ENCODE measurements at places on chromosomes 3 and 15.

- no peak for DNase-seq
Observed at GRCh38 chr3:194880940-194881925, 195.6 kb downstream of the FAM43A start.

- no peak for DNase-seq
Observed at GRCh38 chr3:89363171-89363570, 255.8 kb downstream of the EPHA3 start.

DNA sequence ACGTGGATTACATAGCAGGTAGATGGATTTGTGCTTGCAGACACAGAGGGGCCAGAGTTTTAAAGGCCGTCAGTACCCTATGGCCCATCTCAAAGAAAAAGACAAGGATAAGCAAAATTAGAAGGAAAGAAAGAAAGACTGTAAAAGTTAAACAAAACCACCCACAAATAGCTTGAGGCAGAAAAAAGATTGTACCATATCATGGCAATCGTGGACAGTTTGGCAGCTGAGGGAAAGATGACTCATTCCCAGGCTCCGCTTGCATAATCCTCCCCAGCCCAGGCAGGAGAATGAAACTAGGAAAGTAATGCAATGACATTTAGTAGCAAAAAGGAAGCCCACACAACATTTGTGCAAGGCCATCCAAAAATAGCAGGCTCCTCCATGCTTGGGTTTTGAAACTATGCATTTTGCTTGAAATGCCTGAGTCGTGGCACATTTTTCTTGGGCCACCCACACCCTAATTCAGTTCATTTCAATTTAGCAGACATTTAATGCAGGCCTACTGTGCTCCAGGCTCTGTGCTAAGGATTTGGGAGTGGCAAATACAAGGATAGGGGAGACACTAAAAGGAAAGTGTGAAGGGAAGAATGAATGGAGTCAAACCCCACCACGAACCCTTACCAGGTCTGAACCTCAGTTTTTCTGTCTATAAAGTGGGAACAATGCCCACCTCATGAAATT, 40.9 kb upstream of the SMAD3 start:
- peak; percentile 57 for DNase-seq

GRCh38 chr3:53703630-53704362, 142.4 kb downstream of the CHDH start:
- DNase-seq = no peak

DNA sequence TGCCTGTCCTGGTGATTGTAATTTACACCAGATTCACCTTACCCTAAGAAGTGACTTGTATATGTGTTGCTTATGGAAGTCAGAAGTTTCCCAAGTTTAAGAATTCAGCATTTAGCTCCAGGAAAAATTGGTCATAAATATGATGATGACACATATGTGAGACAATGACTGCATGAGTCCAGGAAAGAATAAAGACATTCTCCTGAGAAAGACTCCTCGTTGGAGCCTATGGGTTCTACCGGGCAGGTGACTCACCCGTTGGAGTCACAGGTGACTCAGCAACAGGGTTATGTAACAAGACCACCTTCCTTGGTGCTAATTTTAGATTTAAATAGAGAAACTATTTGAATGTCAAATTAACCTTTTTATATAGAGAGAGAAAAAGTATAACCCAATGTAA, 662.4 kb downstream of the FHIT start:
- no peak for DNase-seq

GRCh38 chr3:59426821-59427565, 377.2 kb upstream of the CFAP20DC start:
- no peak for DNase-seq

- no peak for DNase-seq
Observed at GRCh38 chr3:128262457-128262856, 109.2 kb downstream of the EEFSEC start.

DNA sequence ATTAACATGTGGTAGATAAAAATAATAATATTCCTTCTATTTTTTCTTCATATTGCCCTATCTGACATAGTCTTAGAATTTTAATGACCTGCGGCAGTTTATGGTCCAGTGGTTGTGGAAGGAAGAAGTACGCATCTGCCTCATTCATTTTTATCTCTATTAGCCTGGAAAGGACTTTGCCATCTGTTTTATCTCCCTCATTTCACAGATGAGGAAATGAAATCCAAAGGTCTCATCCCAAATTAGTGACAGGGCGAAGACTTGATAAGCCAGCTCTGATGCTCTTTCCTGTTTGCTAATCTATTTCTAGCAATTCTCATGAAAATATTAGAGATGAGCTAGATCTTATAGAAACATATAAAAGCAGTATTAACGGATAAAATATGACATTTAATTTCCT, 113.3 kb downstream of the KLHL25 start:
- DNase-seq = no peak

GRCh38 chr15:35305946-35306345, 220.9 kb upstream of the NANOGP8 start:
- DNase-seq = no peak

GRCh38 chr3:53169045-53169831, 8.2 kb downstream of the PRKCD start:
- no peak for DNase-seq

- no peak for DNase-seq
Observed at GRCh38 chr15:75673426-75674235, 25.9 kb downstream of the SNX33 start.

- no peak for DNase-seq
Observed at GRCh38 chr3:13507247-13507569, 27.1 kb downstream of the HDAC11 start.

DNA sequence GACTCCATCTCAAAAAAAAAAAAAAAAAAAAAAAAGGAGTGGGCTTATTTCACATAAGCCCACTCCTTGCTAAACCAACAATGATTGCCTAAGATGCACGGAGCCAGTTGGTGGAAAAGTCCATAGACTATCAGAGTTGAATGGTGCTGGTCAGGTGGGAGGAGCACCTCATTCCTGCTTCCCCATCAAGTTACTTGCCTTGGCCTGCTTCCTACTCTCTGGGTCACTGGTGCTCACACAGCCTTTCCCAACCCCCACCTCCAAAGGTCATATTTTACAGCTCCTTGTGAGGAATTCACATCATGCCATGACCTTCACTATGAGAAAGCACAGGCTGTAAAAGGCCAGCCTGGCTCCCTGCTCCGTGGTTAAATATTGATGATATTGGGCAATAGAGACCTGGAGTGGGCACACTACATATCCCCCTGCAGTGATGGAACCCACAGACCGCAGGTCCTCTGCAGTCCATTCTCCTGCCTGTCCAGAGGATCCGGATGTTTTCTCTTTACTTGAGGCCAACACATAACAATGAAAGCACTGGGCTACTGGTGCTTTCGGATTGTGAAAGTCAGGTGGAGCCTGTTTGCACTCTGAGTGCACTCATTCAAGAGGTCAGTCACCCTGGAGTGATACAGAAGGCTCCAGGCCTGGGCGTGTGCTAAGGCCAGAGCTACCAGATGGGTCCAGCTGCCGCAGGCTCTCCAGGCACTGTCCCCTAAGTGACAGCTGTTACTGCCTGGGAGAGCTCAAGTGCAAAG, at the start of gene SLC51B:
SLC51B (plus strand) TSS at position 664 of the 758 bp plus-strand sequence. CDS start 4,618 bp downstream, outside the sequence.
- no peak for DNase-seq

- no peak for DNase-seq
Observed at GRCh38 chr3:160381470-160381869, 17.6 kb downstream of the IFT80 start.

- no peak for DNase-seq
Observed at GRCh38 chr3:18127174-18127858, 297.8 kb downstream of the SATB1 start.

GRCh38 chr3:7876741-7877297, 624.8 kb upstream of the LMCD1 start:
- peak; percentile 62 for DNase-seq

DNA sequence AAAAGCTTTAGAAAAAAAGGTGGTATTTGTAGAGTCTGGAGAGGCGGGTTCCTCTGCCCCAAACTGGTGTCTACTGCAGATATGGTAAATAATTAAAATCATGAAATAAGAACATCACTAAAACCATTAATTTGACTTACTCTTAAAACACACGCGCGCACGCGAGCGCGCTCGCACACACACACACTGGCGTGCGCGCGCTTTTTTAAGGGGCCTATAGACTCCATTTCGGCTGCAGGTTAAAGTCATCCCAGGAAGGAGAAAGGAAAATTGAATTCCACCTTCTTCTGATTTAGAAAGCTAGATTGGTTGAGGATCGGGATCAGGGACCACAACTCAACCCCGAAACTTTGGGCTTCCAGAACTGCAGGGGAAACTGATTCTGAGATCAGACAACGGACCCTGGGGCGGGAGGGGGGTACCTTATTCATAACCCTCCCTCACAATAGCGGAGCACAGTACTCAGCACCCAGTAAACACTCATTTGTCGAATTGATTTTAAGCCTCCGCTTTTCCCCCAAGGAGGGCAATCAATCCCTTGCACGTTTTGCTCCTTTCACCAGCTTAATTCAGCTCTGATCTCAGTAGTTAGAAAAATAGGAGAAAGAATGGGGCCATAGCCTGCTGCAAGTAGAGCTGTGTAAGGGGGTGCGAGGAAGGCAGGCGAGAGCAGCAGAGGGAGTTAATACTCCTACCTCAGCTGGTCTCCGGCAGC, 509 bp upstream of the LRRC3B start:
- DNase-seq = no peak

- DNase-seq = peak; percentile 62
Observed at GRCh38 chr15:52261498-52262242, 33.9 kb downstream of the MYO5C start.

DNA sequence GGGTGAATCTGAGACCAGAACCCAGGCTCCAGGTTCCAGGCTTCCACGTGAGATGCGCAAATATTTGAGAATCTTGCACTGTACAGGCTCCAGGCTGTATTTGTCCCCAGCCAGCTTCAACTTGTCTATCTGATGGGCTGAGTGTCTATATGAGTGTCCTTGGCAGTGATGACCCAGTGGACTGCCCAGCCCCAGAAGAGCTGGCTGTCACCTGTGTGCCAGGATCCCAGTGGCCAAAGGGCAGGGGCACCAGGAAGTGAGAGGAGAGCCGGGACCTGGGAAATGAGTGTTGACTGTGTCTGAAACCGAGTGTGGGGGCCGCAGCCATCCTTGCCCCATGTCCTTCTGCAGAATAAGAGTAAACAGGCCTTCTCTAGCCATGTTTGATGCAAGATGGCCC, 10.4 kb downstream of the FAH start:
- DNase-seq = no peak

DNA sequence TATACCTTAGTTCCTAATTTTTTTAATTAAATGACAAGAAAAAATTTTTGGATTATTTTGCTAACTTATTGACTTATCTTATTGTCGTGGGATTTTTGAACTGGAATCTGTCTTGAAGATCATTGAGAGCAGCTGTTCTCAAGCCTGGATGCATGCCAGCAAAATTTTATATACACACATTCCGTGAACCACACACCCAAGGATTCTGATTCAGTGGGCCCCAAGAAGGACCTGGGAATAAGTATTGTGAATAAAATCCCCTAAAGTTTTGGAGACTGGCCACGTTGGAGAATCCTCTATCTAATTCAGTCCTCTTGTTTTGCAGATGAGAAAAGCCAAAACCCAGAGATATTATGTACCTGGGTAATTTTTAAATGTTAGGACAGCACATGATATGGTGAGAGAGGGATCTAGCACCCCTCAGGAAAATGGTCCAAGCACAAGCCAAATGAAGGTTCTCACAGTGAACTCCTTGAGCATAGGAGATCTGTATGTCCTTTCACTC, 55.2 kb downstream of the UNC13C start:
- DNase-seq = no peak

- DNase-seq = no peak
Observed at GRCh38 chr3:63370094-63370493, 92.0 kb downstream of the SYNPR start.

- DNase-seq = no peak
Observed at GRCh38 chr15:88448991-88449461, 18.2 kb downstream of the MRPL46 start.

- DNase-seq = no peak
Observed at GRCh38 chr3:41632700-41633099, 329.2 kb downstream of the ULK4 start.

GRCh38 chr3:156445117-156446090, 109.5 kb downstream of the SSR3 start:
- DNase-seq = no peak

- no peak for DNase-seq
Observed at GRCh38 chr15:78179286-78179840, 30.2 kb downstream of the IDH3A start.

DNA sequence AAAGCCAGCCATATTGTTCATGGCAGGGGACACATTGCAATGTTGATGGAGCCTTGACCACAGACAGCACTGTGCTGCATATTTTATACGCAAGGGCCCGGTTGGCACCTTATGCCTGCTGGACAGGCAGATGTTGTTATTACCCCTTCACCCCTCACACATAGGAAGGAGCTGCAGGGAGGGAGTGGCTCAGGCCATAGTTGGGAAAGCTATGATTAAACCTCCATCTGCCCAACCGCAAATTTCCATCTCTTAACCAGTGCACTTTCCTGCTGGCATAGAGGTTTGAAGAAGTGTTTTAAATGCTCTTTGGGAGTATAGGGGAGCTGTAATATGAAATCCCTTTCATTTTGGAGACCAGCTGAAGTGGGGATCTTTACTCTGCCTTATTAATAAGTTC, 224.7 kb downstream of the CACNA2D3 start:
- no peak for DNase-seq

- no peak for DNase-seq
Observed at GRCh38 chr15:100183921-100184495, 157.8 kb downstream of the ADAMTS17 start.

DNA sequence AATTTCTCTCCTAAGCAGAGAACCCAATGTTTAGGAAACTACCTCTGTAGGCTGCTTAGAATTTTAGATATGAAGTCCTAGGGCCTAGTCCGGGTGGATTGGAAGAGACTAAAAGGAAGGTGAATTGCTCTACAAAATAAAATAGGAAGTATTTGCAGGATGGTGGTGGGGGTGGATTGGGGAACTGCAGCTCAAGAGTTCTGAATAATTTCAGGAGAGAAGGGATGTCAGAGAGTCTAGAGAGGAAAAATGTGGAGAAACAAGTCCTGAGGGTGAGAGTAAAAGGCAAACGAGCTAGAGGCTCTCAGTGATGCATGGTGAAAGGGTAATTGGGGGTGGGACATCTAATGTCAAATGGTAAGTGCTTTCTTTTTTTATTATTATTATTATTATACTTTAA, 10.2 kb upstream of the CP start:
- no peak for DNase-seq

GRCh38 chr15:87207990-87208580, 1048.5 kb downstream of the NTRK3 start:
- DNase-seq = no peak

GRCh38 chr15:78244101-78244500, 9.7 kb upstream of the ACSBG1 start:
- DNase-seq = no peak

- no peak for DNase-seq
Observed at GRCh38 chr15:71344316-71344715, 229.0 kb downstream of the THSD4 start.

DNA sequence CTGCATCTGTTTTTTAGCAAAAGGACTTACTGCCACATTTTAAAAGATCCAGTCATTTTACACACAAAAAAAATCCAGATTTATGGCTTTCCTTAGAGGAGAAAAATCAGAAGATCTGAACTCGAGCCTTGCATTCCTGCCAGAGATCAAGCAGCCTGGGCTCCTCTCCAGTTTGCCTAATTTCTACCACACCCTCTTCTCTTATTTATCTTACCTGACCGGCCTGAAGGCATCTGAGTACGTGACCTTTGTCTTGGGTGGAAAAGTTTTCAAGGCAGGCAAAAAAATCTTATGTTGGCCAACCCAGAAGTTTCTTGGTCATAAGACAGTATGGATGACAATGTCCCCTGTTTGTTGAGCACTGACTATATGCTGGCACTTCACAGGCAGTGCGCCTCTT, 60.3 kb downstream of the CHRD start:
- no peak for DNase-seq

- no peak for DNase-seq
Observed at GRCh38 chr15:76084256-76084655, 24.5 kb downstream of the TMEM266 start.
